ENCODE measurements at places on chromosomes 4 and X.

- no peak for DNase-seq
Observed at GRCh38 chrX:36913551-36913950, 94.6 kb upstream of the FAM47C start.

- DNase-seq = no peak
Observed at GRCh38 chrX:22912616-22913015, 87.1 kb upstream of the DDX53 start.

- DNase-seq = no peak
Observed at GRCh38 chr4:60611762-60612496, 588.2 kb upstream of the ADGRL3 start.

DNA sequence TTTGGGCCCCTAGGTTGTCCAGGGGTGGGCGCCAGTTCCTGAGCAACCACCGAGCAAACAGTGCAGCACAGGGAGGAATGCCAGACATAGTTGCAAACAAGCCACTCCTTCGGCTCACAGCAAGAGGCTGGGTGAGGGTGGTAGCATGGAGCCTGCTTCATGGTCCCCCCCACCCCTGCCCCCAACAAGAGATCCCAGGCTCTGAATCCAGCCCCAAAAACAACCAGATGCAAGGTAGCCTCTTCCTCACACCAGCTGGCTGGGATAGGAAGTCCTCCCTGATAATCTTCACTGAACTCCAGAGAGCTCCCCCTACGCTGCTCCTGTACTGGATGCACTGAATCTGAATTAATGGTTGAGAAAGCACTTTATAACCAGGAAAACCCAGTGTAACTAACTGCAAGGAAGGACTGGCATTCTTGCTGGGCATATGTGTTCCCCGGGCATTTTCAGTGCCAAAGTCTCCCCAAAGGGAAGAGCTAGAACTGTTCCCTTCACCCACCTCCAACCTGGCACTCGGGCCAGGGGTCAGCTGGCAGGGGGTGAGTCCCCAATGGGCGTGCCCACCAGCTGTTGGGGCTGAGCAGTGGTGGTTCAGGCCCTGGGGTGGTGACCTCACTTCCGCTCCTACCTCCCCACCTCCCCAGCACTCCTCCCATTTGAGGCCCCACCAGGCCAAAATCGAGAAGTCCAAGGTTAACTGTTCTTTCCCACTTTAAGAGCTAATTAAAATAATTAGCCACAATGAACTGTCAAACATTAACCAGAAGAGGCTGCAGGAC lies 1.5 kb downstream of the ELF4 start:
- DNase-seq = no peak

GRCh38 chrX:39438603-39439602 lies 637.6 kb downstream of the MID1IP1 start:
- DNase-seq = no peak

GRCh38 chr4:142440093-142440492 lies 406.0 kb downstream of the INPP4B start:
- no peak for DNase-seq

DNA sequence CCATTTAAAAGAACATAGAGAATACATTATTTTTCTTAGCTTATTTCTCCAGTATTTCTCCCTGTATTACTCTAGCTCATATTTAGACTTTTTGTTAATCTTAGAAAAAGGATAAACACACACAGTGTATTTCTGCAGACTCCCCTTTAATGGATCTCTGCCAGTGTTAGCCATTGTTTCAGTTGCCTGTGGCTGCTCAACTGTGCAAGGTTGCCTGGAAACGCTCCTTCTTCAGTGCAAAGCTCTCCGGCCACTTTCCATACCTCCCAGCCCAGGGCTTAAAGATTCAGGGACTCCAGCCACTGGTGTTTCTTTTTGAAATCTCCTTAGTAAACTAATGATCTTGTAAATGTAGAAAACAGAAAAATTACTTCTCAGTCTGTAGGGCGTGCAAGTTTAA lies 104.9 kb downstream of the SLIT2 start:
- no peak for DNase-seq

DNA sequence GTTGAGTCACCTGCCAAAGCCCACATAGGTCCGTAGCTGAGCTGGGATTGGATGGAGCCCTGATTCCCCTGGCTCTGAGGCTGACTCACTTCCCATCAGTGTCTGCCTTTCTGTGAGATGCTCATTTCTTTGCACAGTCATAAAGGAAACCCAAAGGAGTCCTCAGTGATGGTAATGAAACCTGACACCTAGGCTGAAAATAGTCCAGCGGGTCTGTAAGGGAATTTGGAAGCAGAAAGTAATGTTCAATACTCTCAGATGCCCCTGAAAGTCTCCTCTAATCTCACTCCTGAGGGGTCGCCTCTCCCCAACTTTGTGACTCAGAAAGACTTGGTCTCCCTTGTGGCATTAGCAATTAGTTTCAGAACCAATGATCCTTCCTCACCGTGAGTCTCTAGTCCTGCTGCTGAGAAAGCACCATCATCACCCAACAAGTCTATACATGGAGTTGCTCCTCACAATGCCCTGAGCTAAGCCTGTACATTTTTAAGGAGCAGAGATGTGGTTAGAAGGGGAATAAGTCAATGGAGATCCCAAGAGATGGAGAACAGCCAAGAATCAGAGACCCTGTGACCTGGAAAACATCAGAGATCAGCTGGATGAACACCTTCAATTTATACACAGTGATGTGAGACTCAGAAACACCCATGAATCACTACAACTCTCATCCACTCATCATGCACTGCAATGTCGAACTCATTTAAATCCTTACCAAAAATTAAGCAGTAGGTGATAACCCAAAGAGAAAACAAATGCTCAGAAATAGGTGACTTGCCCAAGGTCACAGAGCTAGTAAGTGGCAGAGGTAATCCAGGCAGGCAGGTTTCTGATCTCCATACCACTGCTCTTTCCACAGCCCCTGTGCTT lies 219.0 kb upstream of the CPEB2 start:
- no peak for DNase-seq

GRCh38 chr4:4504783-4505182 lies 37.1 kb downstream of the STX18 start:
- no peak for DNase-seq

DNA sequence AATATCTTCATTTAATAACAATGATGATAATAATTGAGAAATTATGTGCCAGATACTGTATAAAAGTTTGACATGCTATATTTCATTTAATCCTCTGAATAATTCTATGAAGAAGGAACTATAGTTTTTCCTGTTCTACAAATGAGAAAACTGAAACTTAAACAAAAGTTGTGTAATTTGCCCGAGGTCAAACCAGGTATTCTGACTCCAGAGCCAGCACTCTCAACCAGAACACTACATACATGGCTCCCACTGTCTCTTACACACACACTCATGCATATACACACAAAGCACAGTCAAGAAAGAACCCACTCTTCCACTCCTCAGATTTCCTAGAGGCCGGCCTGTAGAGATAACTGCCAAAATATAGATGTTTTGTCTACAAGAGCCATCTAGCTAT lies 374.0 kb upstream of the EMCN start:
- DNase-seq = no peak

DNA sequence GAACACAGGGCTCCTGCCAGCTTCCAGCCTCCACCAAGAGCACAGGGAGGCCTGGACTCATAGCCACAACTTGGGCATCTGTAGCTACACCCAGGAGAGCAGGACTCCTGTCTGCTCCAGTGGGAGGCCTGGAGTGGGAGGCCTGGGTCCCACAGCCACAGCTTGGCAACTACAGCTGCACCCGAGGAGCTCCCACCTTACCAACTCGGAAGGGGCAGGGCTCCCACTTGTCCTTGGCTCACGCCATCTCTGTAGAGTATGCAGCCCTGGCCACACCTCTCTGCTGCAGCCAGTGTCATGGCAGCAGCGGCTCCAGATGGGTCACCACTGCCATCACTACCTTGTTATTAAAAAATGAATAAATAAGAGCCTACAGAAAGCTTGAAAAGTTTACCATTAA lies 45.5 kb downstream of the ARAP2 start:
- DNase-seq = no peak

DNA sequence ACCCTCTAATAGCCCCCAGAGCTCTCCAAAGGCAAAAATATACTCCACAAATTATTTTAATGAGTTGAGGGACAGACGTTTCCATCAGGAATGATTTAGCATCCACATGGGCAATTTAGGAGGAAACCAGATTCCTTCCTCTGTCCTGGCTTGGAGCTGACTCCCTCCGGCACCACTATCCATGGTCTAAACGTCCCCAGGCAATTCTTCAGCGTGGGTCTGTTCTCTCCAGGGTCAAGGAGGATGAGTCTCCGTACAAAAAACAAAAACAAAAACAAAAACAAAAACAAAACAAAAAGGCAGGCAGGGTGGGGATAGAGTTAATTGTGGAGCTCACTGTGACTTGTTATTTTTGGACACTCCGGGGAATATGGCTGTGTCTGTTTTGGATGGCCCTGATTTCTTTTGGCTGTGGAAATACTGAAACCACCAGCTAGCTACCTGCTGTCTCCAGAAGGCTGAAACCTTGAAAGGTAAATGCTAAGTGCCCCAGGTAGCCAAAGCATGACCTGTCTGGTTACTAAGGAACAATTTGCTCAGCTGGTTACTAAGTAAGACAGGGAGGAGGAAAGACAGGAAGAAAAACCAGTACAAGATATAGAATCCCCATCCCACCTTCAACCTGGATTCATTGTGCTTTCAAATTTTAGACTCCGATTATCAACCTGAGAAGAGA lies 419.1 kb upstream of the LCORL start:
- DNase-seq = no peak

- no peak for DNase-seq
Observed at GRCh38 chr4:11182586-11183355, 245.9 kb downstream of the HS3ST1 start.

- DNase-seq = no peak
Observed at GRCh38 chr4:61246034-61246433, 45.9 kb downstream of the ADGRL3 start.

- DNase-seq = no peak
Observed at GRCh38 chrX:154430479-154430878, 2.0 kb downstream of the ATP6AP1 start.

DNA sequence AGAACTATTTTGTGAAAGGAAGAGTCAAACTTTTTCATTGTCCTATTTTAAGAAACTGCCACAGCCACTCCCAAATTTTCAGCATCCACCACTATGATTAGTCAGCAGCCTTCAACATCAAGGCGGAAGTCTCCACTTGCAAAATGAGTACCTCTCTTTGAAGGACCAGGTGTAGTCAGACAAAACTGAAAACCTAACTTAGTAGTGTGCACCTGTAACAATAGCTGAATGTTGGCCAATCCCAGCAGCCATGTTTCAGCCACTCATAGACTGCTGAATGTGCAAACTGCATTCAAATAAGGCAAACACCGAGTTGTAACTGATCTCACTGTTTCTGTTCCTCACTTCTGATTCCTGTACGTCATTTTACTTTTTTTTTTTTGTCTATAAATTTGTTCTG lies 341.1 kb downstream of the IL15 start:
- no peak for DNase-seq

- DNase-seq = no peak
Observed at GRCh38 chrX:69080855-69081465, 84.3 kb downstream of the PJA1 start.

DNA sequence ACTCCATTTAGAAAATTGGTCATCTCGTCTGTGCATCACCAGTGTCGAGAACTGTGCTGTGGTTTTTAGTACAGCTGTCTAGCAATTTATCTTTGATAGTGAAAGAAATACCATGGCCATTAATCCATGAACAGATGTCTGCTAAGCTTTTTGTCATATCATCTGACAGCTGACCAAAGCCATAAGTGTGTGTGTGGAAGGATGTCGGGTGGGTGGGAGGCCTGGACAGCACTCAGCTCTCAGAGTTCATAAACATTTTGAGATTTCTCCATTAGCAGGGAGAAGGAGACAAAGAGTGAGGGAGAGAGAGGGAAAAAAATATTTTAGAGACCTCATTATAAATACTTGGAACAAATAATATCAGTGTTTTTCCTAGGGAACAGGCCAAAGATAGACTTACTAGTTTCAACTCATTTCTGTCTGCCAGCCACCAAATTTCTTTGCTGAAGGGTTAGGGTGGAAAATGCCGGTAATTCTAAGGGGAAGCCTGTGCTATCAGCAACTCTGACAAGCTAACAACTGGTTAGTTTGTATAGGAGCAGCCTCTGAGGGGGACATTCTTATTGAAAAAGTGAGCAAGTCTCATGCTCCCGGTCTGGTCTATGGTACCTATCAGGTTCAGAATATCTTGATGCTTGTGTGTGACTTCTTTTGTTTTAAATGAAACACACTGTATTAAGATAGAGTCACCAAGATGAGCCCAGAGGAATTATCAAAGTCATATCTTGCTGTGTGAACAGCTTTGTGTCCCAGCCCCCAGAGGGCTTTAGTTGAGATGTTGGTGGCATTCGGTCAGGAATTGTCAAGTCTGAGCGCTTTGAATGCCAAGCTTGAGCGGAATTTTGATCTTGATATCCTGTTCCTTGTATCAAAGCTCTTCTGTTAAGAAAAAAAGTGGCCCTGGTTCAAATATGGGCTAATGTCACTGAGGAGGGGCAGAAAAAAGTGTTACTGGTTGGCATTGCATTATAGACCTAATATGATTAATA lies 41.9 kb upstream of the PDLIM3 start:
- DNase-seq = no peak

DNA sequence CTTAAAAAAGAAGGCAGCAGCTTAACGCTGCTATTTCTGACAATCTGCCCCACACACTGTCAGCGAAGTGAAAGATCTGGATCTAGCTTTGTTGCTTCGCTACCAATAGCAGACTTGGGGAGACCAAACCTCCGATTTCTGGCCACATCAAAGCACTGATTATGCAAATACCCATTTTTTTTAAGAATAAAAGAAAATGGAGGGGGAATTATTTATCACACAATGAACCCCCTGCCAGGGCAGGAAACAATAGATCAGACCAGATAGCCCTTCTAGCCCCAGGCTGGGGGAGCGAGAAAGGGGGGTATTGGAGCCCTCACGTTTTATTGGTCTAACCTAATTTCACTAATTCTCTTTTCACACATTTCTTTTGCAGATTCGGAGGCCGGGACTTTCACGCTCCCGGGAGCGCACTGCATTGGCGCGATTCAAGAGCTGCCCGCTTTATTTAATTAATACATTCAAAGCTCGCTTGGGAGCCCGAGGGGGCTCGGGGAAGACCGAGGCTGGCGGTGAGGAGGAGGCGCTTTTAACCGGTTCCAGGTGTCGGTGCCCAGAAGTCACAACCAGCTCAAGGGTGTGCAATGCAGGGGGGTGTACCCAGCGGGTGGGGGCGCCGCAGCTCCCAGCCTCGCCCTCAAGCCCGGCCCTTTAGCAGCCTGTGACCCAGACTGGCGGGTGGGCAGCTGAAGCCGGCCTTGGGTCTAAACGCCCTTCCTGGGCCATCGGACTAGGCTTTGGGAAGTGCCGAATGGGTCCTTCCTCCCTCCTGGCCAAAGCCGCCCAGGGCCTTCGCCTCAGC lies 5.5 kb downstream of the NEUROG2 start:
- DNase-seq = no peak

DNA sequence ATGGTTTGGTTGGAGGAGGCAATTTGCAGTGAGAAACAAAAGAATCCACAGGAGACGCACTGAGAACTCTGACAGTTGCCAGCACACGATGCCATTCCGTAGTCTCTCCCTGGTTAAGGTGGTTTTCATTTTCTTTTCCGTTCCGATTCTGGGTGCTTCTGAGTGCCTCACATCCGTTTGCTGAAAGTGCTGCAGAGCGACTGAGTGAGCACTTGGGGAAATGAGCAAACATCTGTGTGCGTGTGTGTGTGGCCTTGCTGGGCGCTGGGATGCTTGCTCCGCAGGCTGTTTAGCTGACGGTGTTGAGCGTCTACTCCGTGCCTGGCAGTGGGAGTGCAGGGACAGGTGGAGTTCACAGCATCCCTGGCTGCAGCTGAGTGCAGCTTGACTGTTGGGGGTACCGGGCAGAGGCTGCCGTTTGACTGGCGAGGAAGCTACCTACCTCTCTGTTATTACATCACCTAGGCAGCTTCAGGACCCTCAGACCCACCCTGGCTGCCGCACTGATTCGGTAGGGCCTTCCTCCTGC lies 49.3 kb downstream of the SORCS2 start:
- DNase-seq = no peak
